Fibroblast of skin of right quadriceps (primary cell): ENCODE measurements at places on chromosomes 5 and 9.

GRCh38 chr5:121189342-121190305, 662.1 kb upstream of the FTMT start:
- peak; percentile 63 for DNase-seq

DNA sequence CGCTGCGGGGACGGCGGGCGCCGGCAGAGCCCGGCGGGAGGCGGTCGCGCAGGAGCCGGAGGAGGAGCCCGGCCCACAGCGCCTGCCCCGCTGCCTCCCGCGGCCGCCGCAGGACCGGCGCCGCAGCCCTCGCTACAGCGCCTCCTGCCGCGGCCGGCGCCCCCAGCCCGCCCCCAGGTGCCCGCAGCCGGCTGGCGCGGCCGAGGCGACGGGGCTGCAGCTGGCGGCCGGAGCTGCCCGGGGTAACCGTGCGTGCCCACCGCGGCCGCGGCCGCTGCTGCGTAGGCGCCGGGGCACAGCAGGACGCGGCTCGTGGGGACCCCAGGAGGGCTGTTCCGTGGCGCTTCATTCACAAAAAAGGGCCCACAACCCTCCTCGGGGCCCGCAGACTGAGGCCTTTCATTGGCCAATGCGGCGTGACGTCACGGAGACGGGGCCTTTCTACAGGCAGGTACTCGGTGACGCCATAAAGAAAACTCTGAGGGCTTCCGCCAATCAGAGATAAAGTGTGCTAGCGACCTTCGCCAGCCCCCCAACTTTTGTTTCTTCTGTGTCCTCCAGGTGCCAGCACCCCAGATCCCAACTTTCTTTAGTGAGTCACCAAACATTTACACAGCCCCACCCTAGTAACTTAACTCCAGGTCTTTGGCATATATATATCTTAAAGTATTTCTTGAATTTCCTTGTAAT, at the start of gene CDC14B:
TSS of gene CDC14B (minus strand) at position 353 of the 690 bp plus-strand sequence. CDS start 465 bp downstream, outside the sequence.
- peak; percentile 92 for DNase-seq

- DNase-seq: no peak
Observed at GRCh38 chr5:134142052-134142451, 27.6 kb downstream of the TCF7 start.

DNA sequence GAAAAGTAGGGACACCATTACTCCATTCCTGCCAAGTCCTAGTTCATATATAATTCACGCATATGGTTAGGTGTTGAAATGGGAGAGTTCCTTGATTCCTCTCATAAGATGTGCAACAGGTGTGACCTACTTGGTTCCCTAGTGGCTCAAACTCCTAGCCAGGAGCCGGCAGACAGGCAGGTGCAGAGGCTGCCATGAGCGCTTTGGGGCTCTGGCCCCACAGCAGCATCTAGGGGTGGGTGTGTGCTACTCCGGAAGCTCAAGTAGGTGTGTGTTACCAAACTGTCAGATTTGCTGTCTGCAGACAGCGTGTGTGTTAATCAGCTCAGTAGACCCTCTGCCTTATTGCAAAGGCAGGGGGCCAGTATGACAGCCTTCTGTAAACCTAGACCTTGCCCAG, 1652.4 kb upstream of the ACO1 start:
- DNase-seq: no peak

- peak; percentile 96 for DNase-seq
Observed at GRCh38 chr5:118548761-118549720, 439.3 kb downstream of the DTWD2 start.

- DNase-seq: no peak
Observed at GRCh38 chr5:125612776-125613175, 810.4 kb upstream of the GRAMD2B start.
